ENCODE measurements at places on chromosomes 13 and 19.
A peak's percentile ranks its signal among the peaks of the same experiment; 100 is the strongest.

GRCh38 chr13:77460195-77460594, 75.3 kb upstream of the SCEL start:
- no peak for DNase-seq

- no peak for DNase-seq
Measured at GRCh38 chr13:111302045-111302726, 18.3 kb upstream of the TEX29 start.

DNA sequence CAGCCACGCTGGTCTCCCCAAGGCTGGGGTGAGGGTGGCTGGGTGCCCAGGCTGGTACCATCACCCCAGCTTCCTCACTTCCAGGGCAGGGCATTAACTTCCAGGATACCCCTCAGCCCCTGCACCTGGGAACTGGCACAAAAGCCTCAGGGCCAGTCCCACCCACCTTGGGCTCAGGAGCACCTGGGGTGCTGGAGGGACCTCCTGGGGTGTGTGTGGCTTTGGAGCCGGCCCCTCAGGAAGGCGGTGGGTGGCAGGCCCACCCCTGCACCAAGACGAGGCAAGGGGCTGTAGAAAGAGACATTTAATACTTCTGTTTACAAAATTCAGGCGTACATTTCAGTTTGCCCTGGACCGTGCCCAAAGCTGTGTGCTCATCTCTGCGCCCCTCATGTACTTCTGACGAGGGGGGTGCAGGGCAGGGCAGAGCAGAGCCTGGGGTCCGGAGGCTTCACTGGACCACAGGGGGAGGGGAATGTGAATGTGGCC, 16.8 kb downstream of the MPND start:
- DNase-seq: no peak

- no peak for DNase-seq
Measured at GRCh38 chr19:34838753-34839431, 65.9 kb upstream of the ZNF599 start.

GRCh38 chr13:70249332-70250064, 141.2 kb upstream of the KLHL1 start:
- DNase-seq: no peak

- DNase-seq: no peak
Measured at GRCh38 chr13:76438050-76438449, 448.2 kb downstream of the KCTD12 start.

DNA sequence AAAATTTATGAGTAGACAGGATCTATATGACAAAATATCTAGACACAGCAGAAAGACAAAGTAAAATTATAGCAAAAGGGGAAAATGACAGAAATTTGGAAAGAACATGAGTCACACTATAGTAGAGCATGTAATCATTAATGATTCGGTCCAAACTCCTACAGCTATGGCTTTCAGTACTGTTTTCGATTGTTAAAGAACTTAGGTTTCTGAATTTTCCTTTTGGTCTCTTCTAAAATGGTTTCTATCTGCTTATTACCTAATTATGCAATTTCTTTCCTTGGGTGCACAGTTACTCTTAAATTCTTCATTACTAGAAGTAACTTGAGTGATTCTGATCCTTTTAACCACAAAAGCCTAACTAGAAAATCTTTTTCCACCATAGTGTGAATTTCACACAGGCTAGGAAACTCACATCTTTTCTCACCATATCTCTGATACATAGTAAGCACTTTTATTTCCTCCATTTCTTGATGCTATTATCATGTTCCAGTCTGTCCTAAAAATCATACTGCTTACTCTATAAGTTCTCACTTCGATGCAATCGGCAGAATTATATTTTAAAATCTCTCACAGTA, 1101.4 kb downstream of the PCDH9 start:
- no peak for DNase-seq

DNA sequence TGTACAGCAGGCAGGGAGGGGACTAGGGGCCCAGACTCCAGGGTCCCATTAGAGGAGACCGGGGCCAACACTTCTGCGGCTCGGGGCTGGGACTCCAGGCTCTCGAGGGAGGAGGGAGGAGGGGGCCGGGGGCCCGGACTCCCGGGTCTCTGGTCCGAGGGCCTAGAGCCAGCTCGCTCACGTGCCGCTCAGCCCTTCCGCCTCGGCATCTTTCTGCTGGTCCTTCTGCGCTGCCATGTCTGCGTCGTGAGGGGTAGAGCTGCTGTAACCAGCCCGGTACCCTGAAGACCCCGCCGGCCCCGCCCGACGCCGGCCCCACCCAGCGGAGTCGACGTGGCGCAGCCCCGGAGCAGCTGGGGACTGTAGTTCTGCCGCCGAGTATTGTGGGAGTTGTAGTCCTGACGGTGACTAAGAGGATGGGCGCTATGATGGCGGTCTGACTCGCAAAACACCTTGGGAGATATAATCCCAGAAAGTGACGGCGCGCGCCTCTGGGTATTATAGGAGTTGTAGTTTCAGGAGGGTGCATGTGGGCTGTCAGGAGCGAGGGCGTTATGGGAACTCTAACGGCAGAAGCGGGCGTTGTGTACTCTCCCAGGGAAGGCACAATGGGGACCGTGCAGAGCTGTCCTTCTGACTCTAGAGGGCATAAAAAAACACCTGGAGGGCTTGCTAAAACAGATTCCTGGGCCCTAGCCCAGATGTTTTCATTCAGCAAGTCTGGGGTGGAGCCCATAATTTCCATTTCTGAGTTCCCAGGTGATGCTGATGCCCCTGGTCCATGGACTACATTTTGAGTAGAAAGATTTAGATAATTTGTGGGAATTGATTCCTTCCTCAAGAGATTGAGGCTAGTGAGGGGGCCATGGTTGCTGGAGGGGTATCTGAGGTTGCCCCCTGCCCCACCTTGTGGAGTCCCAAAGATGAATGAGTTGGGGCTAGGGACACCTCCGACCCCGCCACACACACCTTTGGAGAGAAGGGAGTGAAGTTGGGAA, at the start of gene RABAC1:
TSS of gene RABAC1 (minus strand) at position 266 of the 998 bp plus-strand sequence. CDS start at position 237, 29 bp downstream.
- peak; percentile 75 for DNase-seq

Measured in stimulated activated CD4-positive, alpha-beta T cell treated with anti-CD3 and anti-CD28 coated beads, TNF-alpha, amount 100 ng/mL, for 24 hours (primary cell).